Foreskin keratinocyte (primary cell): ENCODE measurements at places on chromosomes 5 and 9.

GRCh38 chr9:108786322-108786721, 69.5 kb downstream of the ACTL7B start:
- no peak for DNase-seq

DNA sequence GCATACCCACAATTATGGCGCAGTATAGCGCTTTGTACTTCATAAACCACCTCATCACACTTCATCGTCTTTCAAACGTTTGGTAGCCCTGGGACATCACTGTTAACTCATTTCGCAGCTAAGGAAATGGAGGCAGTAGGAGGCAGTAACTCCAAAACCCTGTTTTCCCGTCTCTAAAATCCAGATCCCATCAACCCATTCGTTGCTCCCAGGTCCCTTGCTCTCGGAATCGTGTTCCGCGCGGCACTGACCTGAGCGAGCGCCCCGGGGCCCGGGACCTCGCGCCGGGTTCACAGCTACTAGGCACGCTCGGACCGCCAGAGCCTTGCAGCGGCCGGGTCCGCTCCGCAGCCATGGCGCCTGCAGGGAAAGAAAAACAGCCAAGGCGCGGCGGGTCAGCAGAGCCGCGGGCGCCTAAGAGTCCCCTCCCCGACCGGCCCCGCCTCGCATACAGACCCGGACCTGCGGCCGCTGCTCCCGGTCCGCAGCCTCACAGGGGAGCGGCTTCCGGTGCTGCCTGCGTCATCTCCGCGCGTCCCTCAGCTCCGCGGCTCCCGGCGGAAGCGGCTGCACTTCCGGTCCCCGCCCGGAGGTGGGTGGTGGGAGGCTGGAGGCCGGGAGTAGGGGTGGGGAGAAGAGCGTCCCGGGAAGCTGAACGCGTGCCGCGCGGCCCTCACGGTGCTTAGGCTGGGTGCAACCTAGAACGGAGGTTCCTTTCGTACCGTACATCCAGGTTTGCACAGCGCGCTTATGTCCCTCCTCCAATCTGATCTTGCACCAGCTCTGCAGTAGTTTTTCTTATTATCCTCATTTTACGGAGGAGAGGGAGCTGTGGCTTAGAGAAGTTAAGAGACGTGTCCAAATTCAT, at the start of gene FBXW2:
TSS of gene FBXW2 (minus strand) at position 519 of the 868 bp plus-strand sequence. CDS start 5,158 bp downstream, outside the sequence.
- peak; percentile 66 for DNase-seq

- DNase-seq = no peak
These were observed 205.9 kb downstream of the PDZD2 start for GRCh38 chr5:31844622-31845345.

DNA sequence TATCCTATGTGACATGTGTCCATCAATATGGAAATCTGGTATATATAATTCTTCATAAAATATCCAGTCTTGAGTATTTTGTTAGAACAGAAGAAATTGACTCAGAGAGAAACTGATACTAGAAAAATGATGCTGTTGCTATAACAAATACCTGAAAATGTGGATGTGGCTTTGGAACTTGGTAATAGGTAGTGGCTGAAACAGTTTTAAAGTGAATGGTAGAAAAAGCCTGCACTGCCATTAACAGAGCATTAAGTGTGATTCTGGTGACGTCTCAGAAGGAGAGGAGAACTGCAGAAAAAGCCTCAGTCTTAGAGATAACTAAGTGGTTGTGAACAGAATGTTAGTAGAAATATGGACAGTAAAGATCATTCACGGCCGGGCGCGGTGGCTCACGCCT, 634.9 kb upstream of the ZNF608 start:
- DNase-seq = no peak

- DNase-seq = no peak
These were observed 371.9 kb upstream of the ARRDC3 start for GRCh38 chr5:91754990-91755389.

DNA sequence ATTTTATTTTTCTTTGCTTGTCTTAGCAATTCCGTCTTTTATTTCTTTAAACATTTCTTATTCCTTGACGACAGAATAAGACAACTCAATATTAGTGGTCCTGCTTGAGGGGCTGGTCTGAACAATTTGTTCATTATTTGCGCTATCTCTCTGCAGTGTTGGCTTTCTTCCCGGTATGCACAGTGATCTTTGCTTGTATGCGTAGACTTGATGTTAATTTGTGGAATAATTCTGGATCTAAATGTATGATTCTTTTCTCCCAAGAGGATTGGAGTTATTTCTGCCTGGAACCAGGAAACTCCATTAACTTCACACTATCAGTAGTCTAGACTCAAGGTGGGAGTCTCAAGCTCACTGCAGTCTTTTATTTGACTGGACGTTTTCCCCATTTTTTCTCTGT, 80.4 kb downstream of the KDM4C start:
- DNase-seq = no peak

DNA sequence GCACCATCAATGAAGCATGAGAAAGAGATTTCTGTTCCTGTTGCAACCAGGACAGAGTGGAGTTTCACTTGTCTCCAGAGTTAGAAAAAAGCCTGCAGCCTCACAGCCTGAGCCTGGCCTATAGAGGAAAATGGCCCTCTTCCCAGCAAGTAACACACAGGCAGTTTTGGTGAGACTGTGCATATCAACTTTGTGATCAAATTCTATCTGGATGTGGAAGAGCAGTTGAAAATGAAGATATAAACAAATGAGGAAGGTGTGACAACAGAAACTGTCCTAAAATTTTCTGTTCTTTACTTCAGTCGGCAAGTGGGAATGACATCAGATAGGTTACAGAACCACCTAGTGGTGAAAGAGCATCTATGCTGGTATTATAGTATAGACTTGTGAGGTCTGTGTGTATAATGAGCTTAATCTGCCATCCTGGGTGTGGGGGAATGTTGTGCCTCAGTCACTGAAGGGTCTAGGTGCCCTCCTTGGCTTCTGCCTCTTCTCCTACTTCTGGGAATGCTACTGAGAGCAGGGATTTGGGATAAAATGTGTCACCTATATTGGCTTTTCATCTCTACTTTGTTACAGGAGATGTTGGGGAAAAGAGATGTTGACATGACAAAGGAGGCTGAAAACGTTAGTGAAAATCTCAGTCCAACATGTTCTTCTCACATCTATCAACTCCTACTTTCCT, 28.2 kb downstream of the YIPF5 start:
- peak; percentile 58 for DNase-seq

GRCh38 chr5:76705574-76705973, 10.4 kb upstream of the F2R start:
- DNase-seq = no peak
